ENCODE measurements at places on chromosomes 3 and 15.

DNA sequence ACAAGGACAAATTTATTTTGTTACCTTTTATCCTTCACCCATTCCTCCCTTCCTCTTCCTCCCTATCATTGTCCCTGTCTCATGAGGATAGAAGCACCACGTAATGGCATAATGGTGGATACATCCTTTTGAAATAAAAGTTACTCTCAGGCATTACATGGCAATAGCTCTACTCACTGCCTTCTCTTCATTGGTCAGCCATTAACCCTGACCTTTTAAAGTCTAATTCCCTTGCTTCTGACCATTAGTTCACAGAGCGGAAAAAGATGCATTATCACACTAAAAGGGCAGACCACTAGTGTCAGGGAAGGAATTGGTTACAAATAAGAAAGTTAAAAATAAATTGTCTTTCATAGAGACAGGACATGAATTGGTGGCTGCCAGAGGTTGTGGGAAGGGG, 54.6 kb upstream of the EIF1B start:
- DNase-seq = no peak

GRCh38 chr3:61146010-61146890, 105.0 kb downstream of the FHIT start:
- DNase-seq = no peak

GRCh38 chr15:66496951-66497501, 536 bp downstream of the SNAPC5 start:
- DNase-seq = no peak

GRCh38 chr15:87490666-87491065, 765.9 kb downstream of the NTRK3 start:
- DNase-seq = no peak

- no peak for DNase-seq
Measured at GRCh38 chr15:76378691-76379090, 42.1 kb downstream of the ISL2 start.

DNA sequence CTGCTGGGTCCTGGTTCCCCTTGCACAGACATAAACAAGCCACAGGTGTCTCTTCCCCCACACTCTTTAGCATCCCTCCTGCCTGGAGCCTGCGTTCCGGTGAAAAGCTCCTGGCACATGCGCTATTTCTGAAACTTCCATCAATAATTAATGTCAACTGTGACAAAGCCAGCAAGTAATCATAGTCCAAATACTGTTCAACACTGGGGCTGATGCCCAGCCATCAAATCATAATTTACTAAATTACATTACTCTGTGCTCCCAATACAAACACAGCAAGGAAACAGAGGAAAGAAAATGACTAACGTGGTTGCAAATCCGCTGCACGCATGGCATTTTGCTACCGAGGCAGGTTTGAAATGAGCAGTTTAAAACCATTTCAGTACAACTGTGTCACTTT, 294.7 kb downstream of the ERC2 start:
- DNase-seq = no peak

DNA sequence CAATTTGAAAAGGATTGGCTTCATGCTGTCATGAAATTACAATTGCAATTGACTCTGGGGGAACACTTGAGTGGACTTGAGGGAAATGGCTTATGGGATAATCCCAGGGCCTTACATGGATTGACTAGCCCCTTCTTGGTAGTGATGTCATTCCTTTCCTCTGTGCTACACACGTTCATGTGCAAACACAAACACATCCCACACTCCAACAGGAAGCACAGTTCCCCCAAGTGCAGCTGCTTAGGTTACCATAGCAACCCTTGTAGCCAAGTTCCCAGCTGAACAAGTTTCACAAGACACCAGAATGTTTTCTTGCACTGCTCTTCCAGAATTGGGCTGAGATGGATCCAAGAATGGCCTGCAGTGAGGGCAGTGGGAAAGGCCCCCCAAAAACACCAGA, 217.0 kb downstream of the ZNF621 start:
- no peak for DNase-seq

GRCh38 chr3:195263925-195264600, 6.9 kb downstream of the XXYLT1 start:
- no peak for DNase-seq

GRCh38 chr15:95497634-95498033, 832.9 kb upstream of the NR2F2 start:
- no peak for DNase-seq

- no peak for DNase-seq
Measured at GRCh38 chr3:34141841-34142337, 343.5 kb downstream of the PDCD6IP start.

- no peak for DNase-seq
Measured at GRCh38 chr3:14374444-14374883, 27.9 kb upstream of the SLC6A6 start.

DNA sequence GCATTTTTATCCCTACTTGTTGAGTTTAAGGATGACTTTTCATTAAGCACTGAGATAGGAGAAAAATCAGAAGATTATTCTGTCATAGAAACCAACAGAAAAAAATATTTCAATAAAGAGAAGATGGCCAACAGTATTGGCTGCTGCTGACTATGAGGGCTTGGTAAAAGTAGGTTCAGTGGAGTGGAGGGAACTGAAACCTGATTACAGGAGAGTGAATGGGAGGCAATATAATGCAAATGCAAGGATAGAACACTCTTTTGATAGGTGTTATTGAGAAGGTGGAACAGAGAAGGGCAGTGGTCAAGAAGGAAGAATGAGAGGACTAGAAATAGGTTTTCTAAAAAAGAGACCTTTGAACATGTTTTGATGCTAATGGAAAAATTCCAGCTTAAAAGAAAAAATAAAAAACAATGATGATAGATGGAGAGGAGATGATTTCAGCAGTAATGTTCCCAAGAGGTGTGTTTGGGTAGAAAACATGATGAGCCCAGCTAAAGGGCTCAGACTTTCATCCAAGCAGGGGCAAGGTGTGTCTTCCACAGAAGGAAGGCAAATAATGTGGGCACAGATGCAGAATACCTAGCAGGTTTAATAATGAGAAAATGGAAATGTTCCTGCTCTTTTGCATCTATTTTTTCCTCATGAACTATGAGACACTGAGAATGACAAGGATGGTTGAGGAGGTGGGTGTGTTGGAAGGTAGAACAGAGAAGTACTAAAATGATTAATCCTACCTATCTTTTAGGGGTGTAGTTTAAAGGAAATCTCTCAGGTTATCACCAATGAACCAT, 397.9 kb upstream of the GOLIM4 start:
- DNase-seq = no peak

GRCh38 chr3:49469037-49469935, 781 bp upstream of the DAG1 start:
- no peak for DNase-seq

DNA sequence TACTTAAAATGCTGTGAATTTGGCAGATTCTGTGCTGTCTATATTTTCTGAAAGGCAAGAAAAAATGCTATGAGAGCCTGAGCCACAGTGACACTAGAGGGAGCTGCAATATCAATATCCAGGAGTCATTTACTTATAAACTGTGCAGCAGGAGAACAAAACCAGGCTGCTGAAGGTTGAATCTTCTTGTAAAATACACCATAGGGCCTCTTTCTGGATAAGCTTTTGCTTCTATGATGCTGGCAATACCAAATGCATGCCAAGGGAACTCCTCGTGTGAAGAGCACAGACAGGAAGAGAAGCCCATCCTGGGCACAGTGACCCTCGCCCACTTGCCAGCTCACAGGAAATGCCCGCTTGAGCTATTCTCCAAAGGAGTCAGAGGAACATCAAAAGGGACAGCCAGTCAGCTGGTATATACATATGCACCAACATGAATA, 48.0 kb upstream of the TSPAN3 start:
- DNase-seq = no peak

- DNase-seq = no peak
Measured at GRCh38 chr3:175002732-175003143, 143.6 kb downstream of the NAALADL2 start.

DNA sequence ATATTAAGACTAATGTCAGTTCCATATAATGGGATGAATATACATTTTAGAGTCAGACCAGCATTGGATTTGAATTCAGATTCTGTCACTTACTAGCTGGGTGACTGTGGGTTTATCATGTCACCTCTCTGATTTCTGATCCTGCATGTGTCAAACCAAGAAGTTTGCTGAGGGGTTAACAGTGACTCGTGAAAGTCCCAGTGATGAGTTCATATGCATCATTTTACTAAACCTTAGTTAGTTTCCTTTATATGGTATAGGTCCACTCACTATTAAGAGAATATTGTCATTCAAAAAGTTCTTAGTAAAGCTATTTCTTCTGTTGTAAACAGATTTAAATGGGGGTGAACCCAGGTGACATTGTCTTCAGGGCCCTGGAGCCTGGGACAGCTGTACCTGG, 102.3 kb downstream of the ZNF621 start:
- DNase-seq = no peak

DNA sequence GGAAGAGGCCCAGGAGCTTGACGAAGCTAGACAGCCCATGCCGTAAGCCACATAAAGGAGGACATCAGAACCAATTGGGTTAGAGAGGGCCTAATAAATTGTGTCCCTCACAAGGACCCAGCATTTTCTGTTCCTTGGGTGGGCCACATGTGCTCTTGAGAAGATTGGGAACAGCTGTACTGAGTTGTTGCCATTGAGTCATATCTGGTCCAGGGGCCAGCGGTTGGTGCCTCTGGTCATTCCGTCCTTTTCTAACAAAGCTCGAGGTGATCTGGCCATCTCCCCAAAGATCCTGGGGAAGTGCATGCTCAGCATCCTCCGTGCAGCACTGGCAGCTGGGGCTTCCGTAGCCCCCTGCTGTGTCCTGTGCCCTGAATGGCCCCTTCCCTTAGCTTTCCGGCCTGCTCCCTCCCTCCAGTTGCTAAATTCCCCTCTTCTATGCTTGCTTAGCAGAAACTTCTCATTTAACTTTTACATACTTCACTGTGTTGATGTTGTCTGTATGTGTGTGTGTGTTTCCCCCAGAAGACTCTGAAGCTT, 73.0 kb downstream of the EEFSEC start:
- no peak for DNase-seq

- DNase-seq = no peak
Measured at GRCh38 chr3:115022835-115023398, 124.2 kb downstream of the ZBTB20 start.

- no peak for DNase-seq
Measured at GRCh38 chr15:81645470-81645869, 271.5 kb upstream of the TMC3 start.

DNA sequence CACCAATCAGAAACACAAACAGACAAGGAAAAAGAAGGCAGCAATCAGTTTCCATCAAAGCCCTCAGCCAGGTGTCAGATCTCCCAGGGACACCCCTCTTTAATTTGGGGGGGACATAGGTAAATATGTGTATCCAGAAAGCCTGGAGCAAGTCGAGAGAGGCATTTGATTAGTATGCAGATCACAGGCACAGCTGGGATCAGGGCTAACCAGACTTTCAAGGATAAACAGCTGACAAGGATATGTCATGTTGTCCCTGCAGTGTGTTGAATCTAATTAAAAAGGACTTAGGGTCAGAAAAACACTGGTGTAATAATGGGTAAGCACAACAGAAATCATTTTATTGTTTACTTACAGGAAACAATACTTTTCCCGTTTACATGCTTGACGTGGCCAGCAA, 30.2 kb downstream of the NSMCE3 start:
- DNase-seq = no peak

DNA sequence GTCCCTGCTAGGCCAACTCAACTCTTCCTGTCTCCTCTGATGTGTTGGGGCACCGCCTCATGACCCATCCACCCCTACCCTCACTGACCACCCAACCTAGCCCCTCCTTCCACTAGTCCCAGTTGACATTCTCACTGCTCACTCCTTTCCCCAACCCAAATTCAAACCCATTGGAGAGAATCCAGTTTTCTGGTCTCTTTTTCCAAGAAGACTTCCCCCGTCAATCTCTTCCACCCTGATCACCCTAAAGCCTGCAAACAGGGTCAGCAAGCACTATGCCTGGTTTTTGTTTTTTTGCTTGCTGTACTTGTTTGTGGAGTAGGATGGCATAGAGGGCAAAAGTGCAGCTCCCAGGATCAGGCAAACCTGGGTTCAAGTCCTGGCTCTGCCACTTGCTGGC, 176.6 kb upstream of the PPP2R3A start:
- DNase-seq = no peak

DNA sequence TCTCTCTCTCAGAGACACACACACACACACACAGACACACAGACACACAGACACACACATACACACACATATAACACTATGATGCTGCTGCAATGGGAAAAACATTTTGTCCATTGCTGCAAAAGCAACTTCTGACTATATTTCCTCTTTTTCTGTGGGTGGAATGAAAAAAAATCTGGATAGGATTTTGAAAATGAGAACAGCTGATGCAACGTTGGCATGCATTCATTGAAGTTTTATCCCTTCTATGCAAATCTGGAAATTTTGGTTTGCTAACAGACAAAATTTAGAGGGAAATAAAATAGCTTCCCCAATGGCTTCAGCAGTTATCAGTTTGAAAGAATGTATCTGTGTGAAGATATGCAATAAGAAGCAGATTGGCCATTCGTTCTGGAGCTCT, 763.4 kb upstream of the GRM7 start:
- DNase-seq = no peak

GRCh38 chr3:162491952-162492351, 995.3 kb downstream of the OTOL1 start:
- DNase-seq = no peak

GRCh38 chr3:71504250-71505036, 79.1 kb downstream of the FOXP1 start:
- DNase-seq = no peak

- no peak for DNase-seq
Measured at GRCh38 chr15:38300395-38300794, 47.8 kb downstream of the SPRED1 start.

Measured in GOT3 (cell line).